ENCODE measurements at places on chromosomes 5 and 9.

DNA sequence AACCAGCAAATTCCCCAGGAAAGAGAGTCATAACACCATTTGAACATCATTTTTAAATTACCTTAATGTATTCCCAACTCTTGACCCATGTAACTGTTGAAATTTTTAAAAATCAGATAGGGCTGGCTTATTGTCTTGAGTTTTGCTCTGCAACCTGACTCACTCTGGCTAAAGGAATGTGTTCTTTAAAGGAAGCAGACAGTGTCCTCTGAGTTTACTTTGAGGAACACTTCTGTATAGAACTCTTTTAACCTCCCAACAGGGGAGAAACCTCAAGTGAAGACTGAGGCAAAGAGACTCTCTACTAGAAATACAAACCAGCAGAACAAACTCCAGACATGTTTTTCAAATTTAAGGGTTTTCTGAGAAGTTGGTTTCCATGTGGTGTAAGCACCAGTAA lies 248.9 kb downstream of the CWC27 start:
- no peak for DNase-seq

GRCh38 chr5:124662181-124662781 lies 84.2 kb downstream of the ZNF608 start:
- peak; percentile 47 for DNase-seq

DNA sequence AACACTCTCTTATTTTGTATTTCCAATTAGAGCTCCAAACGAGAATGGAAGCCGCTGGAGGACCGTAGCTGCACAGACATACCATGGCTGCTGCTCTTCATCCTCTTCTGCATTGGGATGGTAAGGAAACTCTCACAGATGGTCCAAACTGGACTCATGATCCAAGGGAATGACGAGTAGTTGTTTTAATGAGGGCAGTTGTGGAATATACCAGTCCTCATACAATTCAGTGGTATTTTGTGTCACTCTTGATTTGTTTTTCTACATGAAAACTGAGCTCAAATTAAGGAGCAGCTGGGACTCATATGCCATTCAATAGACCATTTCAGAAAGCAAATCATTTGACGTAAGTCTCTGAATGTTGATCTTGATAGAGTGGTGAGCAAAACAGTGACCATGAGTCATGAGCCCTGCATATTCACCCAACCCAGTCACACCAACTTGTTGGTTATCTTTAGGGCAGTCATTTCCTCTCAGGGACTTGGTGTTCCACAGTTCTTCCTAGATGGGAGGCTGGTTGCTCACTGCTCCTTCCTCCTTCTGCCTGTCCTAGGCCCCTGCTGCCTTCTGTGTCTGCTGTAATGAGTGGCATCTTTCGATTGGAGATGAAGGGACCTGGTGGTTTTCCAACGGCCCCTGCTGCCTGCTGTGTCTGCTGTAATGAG lies 54.9 kb downstream of the SLC44A1 start:
- DNase-seq, result peak; percentile 22

GRCh38 chr9:93112864-93113389 lies 16.9 kb downstream of the CARD19 start:
- DNase-seq, result no peak

DNA sequence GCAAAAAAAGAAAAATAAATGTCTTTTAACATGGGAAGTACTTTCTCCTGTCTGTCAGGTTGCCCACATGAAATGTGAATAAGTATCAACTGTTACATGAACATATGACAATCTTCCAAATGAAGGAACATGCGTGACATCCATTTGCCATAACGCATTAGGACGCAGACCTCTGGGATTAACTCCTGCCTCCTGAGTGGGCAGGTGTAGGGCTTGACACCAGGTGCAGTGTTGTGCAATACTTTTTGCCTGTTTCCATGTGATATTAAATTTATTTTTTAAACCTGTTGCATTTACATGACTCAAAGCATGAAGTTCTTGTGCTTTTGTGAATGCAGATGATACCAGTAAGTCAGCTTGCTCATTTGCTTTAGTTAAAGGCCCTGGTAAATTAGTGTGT lies 8.7 kb upstream of the TMEM141 start:
- no peak for DNase-seq

Data from transverse colon (tissue), 4 donors.